ENCODE measurements at places on chromosomes 6 and 20.

DNA sequence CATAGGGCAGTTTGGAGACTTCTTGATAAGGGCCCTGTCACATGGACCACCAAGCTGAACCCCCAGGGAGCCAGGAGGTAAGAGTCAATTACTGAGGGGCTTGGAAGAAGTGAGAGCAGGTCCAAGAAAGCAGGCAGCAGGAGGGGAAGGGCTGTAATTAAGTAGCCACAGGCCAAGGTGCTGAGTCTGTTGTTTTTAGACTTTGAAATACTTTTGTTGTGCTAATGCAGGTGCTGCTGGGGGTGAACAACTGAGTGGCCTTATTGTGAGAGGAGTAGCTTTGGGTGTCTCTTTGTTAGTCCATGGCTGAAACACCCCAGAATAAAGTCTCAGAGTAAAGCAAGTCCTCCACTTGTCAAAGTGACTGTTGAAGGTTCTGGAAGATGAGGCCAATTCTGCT lies 267.0 kb upstream of the SUPT3H start:
- DNase-seq: no peak

DNA sequence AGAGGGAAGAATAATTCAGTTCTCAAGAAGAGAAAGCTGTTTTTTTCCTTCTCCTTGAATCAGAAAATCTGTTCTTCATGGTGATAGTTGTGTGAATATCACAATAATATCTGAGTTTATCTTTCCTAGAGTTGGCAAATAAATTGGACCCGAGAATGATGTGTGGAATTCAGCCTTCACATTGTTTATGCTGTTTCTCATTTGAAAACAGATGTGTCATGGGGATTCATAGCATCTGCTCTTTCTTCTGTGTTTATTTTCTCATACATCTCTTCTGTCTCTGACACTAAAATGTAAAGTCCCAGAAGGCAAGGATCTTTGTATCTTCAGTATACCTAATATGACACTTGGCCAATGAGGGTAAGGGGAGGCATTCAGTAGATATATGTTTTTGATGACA lies 103.6 kb upstream of the SGK1 start:
- DNase-seq: no peak

- DNase-seq: peak; percentile 95
Measured at GRCh38 chr20:34875642-34876405, 588 bp upstream of the ACSS2 start.

DNA sequence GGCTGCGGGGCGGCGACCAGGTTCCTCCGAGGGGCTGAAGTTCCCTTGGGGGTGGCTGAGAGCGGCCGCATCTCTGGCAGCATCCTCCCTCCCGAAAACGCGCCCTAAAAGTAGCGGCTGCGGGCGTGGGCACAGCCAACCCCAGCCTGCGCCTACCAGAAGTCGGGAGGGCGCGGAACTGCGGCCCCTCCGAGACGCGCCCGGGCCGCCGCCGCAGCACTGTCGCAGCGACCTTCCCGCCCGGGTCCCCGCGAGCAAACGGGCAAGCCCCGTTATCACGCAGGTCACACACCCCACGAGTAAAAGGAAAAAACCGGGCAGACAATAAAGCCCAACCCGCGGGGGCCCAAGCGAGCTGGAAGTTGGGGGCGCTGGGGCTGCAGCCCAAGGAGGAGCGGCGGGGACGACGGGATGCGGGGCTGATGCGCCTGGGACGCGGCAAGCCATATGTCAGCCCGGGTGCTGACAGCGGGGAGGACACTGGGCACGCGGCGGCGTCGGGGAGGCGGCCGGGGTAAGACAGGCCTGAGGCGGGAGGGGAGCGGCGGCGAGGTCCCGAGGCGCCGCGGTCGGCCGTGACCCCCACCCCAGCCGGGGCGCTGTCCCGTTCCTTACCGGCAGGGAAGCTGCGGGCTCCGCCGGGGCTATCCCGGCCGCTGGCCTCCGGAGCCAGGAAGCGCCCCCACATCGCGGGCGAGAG lies 659 bp downstream of the CEP85L start:
- no peak for DNase-seq

DNA sequence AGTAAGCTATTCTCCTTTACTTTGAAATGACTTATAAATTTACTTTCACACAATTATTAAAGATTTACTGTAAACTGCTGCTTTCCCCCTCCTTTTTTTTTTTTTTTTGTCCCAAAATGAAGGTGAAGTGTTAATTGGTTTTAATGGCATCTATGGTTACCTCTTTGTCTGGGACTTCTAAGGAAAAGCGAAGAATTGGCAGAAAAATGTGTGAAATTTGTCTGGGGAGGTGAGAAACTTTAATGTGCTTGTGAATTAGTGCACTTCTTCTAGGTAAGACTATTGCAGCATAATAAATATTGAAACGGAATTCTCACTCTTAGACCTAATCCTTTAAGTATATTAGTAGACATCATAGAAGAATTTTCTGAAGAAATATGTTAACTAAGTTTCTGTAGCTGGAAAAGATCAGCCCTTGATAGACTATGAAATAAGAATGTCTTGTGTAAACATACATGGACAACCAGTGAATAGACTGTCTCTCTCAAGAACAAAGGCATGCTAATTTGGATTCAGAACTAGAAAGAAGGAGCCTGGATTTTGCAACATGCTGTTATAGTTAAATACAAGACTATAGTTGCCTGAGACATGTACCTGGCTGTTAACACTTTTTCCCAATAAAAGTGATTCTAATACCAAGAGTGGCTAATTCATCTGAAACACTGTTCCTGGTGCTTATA lies 23.9 kb downstream of the FLRT3 start:
- DNase-seq: no peak

GRCh38 chr6:133306931-133307330 lies 65.8 kb downstream of the EYA4 start:
- no peak for DNase-seq
